ENCODE measurements at places on chromosomes 11 and 22. TPM values are rescaled to one million over a fixed set of nuclear protein-coding genes. Genes with fewer than 3 reads are reported as not detected.

Gene GRIK4
- total RNA-seq, result 0.11 TPM

Gene DEUP1
- total RNA-seq, result not detected

Gene SCGB2A2
- total RNA-seq, result not detected

Gene TTC12
- 4.3 TPM for total RNA-seq

Gene NAALAD2
- 1.2 TPM for total RNA-seq

Gene RIMBP3C
- not detected for total RNA-seq

Gene PIH1D2
- 1.3 TPM for total RNA-seq

DNA sequence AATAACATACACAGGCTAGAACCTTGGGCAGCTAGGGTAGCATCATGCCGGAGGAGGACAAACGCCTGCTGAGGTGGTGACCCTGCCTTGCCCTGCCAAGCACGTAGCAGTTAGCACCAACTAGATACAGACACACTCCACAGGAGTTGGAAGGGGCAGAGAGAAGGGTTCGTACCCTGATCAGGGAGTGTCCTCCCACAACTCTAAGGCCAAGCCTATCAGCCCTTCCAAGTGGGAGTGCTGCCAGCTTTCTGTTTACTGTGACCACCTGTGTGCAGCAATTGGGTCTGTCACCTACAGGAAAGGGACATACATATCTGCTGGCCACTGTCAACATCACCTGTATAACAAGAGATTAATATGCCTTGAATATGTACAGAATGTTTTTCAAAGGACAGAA lies 1.9 kb upstream of the THAP7 start:
- no peak for DNase-seq

DNA sequence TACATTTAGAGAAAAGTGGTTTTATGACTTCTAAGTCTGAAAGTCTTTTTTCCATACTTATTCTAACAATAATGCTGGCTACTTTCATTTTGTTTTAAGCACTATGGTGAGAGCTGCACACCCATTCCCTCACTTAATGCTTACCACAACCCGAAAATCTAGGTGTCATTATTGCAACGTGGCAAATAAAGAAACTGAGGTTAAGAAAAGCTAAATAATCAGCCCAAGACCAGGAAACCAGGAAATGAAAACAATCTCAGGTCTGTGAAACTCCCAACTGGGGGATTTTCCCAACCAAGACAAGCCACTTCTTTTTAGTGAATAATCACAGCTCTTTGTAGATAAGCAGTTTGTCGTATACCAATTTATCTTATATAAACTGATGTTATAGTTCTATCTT lies 126.3 kb downstream of the SLC1A2 start:
- DNase-seq, result no peak

DNA sequence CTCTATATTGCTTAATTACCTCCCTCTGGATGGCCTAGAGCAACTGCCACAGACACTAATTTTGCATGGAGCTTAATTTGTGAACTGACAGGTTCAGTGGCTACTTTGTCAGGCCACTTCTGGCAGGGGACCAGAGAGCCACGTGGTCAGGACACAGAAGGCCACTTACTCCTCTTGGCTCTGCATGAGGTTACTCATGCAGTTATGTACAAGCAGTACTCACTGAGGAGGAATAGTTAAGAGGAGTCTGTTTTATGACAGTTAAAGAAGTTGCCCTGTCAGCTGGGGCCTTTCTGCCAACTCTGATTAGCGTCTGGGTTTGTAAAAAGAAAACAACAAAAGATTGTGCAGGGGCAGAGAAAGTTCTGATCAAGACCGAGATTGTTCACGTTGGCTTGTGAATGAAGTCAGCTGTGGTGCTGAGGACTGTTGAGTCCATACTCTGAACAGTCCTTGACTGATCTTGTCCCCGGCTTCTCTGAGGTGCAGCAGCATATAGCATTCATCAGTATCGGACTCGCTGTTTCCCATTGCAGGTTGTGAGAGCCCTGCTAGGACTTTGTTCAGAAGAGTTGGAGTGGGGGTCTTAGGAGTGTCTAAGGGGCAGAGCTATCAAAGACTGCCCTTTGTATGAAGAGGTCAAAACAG lies 41.4 kb downstream of the PPFIBP2 start:
- peak; percentile 89 for DNase-seq

DNA sequence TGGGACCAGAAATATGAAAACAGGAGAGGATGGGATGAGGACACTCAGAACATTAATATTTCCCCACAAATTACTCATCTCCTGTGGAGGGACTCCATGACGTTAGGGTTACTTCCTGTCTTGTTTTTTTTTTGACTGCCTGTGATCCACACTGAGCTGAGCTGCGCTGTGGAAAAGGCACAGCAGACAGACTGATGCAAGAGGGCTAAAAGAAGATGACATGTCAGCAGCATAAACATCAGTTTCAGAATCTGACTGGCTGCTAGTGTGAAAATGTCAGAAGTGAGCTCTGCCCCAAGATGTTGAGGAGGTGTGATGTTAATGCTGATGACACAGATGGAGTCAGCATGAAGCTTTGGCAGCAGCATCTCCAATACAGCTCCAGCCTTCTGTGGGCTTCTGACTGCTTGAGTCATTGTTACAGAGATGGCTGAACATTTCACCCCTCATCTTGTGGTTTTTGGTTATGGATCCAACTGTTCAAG lies 286.8 kb downstream of the BLID start:
- no peak for DNase-seq

DNA sequence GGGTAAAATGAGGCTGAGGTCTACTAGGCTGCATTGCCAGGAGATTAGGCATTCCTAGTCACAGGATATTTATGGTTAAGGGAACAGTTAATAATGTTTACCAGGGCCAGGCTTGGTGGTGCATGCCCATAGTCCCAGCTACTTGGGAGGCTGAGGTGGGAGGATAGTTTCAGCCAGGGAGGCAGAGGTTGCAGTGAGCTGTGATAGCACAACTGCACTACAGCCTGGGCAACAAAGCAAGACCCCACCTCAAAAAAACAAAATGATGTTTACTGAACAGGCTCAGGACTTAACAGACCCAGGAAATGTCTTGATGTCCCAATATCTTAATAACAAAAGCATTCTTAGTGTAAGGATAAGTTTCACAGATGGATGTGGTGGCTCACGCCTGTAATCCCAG lies 2.8 kb upstream of the MRPL16 start:
- no peak for DNase-seq

DNA sequence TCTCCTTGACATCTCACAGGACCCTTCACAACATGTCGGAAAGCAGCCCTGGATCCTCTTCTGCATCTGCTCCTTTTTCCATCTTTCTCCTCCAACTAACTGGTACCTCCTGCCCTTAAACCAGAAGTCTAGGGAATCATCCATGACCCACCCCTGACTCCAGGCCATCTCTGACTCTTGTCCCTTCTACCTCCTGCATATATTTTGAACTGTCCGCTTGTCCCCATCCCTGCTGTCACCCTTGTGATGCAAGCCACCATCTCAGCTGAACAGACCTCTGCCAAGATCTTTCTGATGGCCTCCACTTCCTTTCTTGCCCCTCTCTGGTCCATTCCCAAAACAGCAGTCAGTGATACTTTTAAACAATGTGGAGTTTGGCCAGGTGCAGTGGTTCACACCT lies 7.0 kb downstream of the RIBC2 start:
- DNase-seq, result no peak

DNA sequence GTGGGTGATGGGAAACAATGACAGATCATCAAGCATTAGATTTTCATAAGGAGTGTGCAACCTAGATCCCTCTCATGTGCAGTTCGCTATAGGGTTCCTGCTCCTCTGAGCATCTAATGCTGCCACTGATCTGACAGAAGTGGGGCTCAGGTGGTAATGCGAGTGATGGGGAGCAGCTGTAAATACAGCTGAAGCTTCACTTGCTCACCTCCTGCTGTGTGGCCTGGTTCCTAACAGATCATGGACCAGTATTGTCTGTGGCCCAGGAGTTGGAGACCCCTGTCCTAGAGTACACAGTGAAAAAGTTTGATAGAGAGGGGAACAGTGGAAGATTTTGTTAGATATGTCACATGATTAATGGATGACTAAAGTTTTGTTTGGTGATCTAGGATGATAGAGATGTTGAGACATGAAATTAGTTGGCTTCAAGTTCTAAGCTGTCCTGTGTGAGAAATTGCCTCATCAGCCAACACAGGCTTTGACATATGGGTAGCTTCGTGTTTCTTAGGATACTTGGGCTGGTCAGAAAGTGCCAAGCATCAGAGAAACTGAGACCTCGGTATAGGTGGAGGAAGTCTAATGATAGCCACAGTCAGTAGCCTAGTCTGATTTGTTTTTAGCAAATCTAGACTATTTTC lies 47.4 kb downstream of the ARHGEF12 start:
- no peak for DNase-seq
